ENCODE measurements at places on chromosomes 7 and 10. TPM values are rescaled to one million over a fixed set of nuclear protein-coding genes. Genes with fewer than 3 reads are reported as not detected.

MYH16 gene
- not detected for total RNA-seq

GNAT3 gene
- total RNA-seq, result 2.1 TPM

ATG9B gene
- not detected for total RNA-seq

SCD gene
- total RNA-seq, result 13.2 TPM

SEC61G gene
- total RNA-seq, result 55.3 TPM

SMC3 gene
- 37.1 TPM for total RNA-seq

PON1 gene
- total RNA-seq, result not detected

COBL gene
- total RNA-seq, result 104 TPM

BBIP1 gene
- 9.8 TPM for total RNA-seq

FEZF1 gene
- not detected for total RNA-seq

GPR37 gene
- not detected for total RNA-seq

SSC4D gene
- 2.8 TPM for total RNA-seq

FAS gene
- total RNA-seq, result 81.7 TPM

SPDYE16 gene
- not detected for total RNA-seq

TRIM4 gene
- total RNA-seq, result 52.1 TPM

SPDYE9 gene
- not detected for total RNA-seq

ADAM12 gene
- 2.5 TPM for total RNA-seq

MYO3A gene
- not detected for total RNA-seq

SRRM3 gene
- 1.2 TPM for total RNA-seq

All from Peyer's patch (tissue), 4 donors.